ENCODE measurements at places on chromosomes 12 and 14. TPM values are rescaled to one million over a fixed set of nuclear protein-coding genes. Genes with fewer than 3 reads are reported as not detected.

The LHX5 gene
- not detected for total RNA-seq

The ABCD2 gene
- under 0.01 TPM for total RNA-seq

DNA sequence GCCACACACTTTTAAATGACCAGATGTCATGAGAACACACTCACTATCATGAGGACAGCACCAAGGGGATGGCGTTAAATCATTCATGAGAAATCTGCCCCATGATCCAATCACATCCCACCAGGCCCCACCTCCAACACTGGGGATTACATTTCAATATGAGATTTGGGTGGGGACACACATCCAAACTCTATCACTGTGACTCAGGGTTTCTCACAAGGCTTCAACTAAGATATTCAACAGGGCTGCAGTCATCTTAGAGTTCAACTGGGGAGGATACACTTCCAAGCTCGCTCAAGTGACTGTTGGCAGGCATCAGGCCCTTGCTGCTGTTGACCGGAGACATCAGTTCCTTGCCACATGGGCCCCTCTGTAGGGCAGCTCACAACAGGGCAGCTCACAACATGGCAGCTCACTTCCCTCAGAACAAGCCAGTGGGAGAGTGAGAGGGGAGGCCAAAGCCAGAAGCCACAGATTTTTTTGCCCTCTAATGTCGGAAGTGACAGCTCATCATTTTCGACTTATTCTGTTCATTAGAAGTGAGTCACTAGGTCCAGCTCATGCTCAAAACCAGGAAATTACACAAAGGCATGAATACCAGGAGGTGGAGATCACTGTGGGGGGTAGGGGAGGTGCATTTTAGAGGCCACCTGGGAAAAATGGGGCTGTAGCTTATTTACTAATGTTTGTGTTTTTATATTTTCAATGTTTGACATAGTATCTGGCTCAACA is 50.8 kb upstream of the PTHLH start:
- DNase-seq: no peak

- DNase-seq: no peak
These were observed 961.8 kb downstream of the FLRT2 start for GRCh38 chr14:86491743-86492142.

- no peak for DNase-seq
These were observed 69.7 kb upstream of the DHRS4 start for GRCh38 chr14:23883684-23884540.

DNA sequence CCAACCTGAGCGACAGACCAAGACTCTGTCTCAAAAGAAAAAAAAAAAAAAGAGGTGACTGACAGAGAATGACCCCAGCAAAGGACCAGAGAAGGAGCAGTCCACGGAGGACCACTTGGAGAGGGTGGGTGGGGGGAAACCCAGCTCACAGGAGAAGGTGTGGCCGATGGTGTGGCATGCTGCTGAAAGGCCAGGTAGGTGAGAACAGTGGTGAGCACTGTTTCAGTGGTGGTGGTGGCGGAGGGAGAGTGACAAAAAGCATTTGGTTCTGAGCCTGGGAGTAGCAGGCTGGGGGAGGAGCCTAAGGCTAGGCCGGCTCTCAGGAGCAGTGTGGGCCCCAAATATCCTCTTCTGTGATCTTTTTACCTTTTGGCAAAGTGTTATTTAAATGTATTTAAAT is 63.8 kb downstream of the IRF2BPL start:
- no peak for DNase-seq

DNA sequence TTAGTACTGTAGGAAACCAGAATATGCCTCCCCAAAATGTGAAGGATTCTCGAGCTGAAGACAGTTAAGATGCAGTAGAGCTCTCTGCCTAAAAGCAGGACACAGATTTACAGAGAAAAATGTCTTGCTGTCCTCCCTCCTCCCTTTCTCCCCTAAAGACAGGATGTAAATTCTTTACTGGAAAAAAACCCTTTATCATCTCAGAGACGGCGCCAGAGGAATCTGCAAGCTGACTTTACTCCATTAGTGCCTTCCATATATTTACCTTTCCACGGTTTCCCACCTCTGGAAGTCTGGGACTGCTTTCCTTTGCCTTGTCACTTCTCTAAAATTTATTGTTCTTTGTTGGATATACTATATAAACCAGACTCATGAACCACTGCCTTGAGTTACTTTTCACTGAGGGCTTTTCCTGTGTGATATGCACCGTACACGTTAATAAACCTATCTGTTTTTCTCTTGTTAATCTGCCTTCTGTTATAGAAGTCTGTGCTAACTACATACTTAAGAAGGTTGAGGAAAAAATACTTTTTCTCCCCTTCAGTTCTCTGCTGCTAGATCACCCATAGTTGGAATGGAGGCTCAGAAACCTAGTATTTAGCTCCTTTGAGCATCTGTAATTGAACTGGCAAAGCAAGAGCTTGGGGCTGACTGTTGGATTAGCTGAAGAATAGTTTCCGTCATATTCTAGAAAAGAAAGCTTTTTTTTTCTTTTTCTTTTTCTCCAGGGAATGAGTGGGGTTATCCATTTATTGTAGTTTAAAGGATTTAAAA is 99.9 kb downstream of the RAD51B start:
- DNase-seq: no peak

The NPFF gene
- not detected for total RNA-seq

The SERPINA10 gene
- not detected for total RNA-seq

- DNase-seq: no peak
These were observed 183.0 kb upstream of the ARID2 start for GRCh38 chr12:45546545-45546944.

DNA sequence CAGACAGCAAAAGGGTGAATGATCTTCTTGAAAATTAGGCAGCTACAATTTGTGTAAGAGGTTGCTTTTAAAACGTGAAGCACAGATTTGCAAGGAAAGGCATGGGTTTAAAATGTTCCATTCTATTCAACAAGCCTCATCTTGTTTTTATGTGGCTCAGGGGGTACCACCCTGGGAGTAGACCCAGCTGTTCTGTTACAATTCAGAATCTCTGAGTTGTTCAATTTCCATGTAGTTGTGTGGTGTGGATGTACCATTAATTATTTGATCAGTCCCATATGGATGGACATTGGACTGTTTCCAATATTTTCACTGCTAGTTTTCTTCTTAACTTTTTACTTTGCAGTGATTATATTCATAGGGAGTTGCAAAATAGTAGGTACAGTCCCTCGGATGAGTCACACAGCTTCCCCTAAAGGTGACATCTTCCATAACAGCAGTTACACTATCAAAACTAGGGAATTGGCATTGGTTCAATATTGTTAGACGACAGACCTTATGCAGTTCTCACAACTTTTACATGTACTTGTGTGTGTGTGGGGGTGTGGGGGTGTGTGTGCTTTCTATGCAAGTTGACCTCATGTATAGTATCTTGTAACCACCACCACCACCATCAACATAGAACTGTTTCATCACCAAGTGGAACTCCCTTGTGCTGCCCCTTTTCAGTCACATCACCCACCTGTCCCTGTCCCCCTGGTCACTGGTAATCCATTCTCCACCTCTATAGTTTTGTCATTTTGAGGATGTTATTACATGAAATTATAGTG is 59.0 kb upstream of the CAPRIN2 start:
- DNase-seq: no peak

- DNase-seq: no peak
These were observed 142.9 kb downstream of the NAV3 start for GRCh38 chr12:77973579-77973978.

- no peak for DNase-seq
These were observed 2.5 kb downstream of the OXA1L start for GRCh38 chr14:22768947-22769346.

DNA sequence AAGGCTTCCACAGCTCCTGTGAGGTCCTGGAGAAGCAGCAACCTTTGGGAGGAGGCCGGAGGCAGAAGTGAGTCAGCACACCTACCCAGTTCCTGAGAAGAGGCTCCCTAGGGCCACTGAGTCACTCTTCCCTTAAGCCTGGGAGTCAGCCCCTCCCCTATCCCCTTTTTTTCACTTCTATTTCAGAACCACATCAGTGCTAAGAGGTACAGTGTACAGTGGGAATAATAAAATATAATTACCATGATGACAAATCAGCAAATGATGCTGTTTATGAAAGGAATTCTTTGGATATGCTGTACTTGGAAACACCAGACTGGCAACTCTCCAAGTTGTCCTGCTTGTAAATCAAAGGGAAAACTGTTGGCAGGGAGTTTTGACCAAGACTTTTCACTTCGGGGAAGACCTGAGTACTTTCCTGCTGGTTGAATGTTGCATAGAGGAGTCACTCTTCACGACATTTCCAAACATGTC is 7.8 kb upstream of the TBPL2 start:
- no peak for DNase-seq

The METAP2 gene
- total RNA-seq: 20.5 TPM

The SMCO3 gene
- total RNA-seq: not detected

DNA sequence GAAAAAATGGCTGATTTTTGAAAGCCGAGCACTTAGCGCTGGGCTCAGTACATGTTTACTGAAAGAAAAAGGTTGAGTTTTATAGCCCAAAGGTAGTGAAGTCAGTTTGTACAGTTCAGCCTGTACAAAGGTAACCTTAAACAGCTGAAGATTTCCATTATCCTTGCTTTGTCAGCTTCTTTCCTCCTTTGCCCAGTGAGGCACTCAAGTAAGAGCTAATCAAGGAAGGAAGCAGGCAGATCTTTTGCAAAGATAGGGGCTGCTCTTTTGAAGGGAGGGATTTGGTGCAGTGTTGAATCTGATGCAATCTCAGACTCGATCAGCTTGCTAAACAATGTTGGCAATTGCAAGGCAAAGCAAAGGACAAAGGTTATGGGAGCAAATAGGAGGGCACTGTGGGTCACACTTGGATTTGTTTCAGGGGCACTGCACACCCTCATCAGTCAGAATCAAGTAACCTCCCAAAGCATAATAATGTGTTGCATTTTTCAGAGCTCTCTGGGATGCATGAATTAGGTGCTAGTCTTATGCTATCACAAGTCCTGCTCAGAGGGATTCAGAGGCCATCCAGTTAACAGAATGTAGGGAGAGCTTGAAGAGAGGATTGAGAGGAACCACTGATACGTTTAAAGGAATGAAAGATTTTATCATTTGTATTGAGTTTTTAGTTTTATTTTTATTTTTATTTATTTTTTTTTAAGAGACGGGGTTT is 44.4 kb downstream of the ANO6 start:
- peak; percentile 23 for DNase-seq

Data from hematopoietic multipotent progenitor cell (in vitro differentiated cells).